ENCODE measurements at places on chromosomes 16 and 17. TPM values are rescaled to one million over a fixed set of nuclear protein-coding genes. Genes with fewer than 3 reads are reported as not detected.

DNA sequence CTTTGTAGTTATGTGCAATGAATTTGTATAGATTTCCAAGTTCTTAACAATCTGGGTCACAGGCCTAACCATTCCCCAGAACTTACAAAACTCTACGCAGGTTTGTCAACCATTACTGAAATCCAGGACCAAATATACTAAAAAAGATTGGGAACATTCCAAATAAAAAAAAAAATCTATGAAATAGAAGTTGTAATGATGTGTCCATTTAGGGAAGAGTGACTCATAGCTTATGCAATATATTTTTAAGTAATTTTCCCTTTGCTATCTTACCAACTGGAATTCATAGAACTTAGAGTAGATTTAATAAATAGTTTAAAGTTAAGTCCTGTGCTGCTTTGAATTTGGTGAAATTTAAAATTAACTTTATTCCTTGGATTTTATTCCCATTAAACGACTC lies 393.2 kb downstream of the PMP22 start:
- DNase-seq: no peak

DNA sequence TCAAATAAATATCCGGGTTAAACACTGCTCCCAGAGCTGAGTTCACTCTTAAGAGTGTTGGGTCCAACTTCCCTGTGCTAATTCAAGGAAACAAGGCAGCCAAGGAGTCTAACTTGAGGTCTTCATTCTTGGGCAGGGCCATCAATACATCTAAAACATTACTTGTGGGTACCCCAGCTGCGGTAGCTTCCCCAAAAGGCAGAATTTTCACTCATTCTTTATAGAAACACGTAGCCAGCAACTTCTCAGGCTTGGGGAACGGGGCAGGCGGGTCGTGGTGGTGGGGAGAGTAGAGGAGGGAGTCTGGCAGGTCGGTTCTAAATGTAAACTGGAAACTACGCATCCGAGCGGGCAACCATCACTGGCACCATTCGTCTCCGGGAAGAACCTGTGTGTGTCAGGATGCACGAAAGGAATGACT lies 666 bp upstream of the METTL9 start:
- DNase-seq: no peak

DNA sequence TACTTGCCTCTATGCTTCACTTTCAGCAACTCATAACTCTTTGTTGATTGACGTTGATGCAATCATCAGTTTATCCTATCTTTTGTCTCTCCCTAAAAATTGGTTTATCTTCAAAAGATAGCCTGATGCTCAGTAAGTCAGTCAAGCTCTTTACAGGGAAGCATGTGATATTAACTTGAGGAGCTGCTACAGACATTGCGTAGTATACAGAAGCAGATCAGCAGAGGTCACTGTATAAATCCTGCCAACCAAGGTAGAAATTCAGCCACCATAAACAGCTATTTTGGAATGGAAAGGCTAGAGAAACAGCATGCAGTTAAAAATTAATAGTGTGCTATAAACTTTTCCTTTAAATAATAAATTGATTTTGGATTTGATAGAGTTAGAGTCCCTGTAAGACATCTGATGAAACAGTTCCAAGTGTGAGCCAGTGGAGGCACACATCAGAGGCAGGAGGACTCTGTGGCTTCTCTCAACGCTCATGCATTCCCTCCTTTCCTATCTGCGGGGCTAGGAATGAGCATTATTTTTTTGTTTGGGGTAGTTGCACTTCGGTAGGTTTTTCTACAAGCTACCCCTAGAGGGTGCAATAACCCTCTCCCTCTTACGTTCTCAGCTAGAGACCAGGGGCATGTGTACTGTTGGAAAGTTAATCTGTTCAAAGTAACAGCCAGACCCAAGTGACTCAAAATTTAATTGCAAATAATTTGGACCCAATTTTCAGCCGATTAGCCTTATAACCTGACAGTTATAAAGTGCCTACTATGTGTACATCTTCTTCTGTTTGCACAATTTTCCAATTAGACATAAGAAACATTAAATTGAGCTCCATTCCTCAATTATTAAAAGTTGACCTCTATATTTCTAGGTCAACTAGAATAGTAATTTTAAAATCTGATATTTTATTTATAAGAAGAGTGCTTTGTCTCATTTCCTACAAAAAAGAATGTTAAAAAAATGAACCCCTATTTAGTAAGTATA lies 647.7 kb upstream of the SOX9 start:
- DNase-seq: peak; percentile 42

DNA sequence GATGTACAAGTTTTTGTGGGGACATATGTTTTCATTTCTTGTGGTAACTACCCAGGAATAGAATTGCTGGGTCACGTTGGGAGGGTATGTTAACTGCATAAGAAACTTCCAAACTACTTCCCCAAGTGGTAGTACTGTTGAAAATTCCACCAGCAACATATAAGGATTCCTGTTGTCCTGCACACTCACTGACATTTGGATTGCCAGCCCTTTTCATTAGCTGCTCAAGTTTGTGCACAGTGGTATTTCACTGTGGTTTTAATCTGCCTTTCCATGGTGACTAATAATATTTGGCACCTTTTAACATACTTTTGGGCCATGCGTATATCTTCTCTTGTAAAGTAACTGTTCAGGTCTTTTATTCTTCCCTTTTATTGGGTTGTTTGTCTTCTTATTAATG lies 103.3 kb downstream of the GNAO1 start:
- DNase-seq: no peak

DNA sequence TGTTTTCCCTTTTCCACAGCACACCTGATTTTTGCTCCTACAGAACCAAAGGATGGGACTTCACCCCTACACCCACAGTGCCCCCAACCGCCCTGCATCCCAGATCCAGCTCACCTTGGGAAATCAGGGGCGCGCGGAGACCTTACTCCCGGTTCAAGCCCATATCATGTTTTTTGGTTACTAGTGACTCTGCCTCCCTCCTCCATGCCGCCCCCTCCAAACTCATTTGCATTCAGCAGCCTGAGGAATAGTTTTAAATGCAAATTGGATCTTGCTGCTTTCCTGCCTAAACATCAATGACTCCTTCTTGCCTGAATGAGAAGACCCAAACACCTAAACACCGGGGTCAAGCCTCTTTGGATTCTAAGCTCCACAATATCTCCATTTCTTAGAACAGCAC lies 331.8 kb downstream of the TMEM114 start:
- no peak for DNase-seq

DNA sequence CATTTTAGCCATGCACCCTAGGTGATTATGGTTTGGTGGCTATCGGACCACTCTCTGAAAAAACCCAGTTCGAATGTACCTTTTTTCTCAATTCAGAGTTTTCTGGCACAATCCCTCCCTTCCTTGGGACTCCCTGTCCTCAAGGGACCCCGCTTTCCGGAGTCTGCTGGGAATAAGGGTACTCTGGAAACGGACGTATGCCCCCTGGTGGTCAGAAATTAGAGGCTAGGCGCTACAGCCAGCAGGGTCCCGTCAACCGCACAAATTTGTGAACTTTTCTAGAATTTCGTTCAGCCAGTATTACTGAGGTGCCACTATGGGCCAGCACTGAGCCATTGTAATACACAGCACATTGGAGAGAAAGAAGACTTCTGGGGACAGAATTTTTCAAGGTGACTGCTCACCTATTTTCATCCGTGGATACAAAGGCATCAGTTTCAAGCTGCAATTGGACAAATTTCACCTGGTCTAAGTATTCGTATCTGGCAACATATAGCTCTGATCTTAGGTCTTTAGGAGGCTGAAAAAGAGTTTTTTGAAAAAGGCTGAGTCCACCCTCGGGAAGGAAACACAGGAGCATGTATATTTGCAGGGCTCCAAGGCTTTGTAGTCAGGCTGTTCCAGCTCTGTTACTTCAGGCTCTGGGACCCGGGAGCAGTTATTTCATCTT lies 27.1 kb upstream of the CRYBA1 start:
- DNase-seq: peak; percentile 82

DNA sequence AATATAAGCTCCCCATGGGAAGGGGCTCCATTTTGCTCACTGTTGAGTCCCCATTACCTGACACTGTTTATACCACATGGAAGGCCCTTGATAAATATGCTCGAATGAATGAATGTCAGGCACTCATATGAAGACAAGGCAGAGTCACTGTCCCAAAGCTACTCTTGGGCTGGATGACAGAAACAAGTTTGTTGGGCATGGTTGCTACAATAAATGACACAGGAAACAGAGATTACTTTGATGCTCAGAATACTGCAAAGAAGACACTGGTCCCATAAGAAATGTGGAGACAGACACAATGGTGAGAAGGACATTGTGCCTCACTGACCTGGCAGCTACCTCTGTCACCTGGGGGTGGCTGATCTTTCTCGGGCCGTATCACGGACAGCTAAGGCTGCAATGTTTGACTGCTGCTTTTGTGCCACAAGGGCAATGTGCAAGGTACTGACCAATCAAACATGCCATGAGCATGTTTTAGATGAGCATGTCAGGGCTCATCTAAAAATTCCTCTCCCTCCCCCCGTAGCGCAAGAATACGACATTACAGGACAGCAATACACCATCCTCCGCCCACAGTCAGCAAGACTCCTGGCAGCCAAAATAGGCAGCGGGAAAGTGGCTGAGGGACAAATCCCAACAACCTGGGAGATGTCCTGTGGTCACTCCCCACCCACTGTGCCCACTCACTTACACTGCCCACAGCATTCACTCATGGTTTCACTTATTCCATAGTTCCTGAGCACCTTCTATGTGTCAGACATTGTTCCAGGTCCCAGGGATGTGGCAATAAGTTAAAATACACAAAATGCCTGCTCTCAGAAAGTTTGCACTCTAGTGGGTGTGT lies 5.0 kb downstream of the PIK3R6 start:
- DNase-seq: no peak

DNA sequence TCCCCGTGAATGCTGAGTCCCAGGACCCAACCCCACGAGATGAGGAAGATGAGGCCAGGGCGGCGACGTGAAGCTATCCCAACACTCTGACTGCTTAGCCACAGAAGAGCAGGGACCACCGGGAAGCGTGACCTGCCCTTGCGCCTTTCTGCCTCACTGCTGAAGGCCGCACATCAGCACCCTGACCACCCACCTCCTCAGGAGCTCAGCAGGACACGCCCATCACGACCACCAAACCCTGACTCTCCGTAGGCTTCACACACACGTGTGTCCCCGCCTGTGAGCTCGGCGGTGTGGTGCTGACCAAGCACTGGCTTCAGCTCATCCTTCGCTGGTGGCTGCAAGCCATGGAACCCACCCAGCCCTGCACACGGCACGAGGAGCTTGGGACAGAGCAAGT lies 97.8 kb downstream of the ZNF778 start:
- DNase-seq: no peak

GRCh38 chr17:11140043-11140442 lies 101.0 kb upstream of the SHISA6 start:
- DNase-seq: no peak

- DNase-seq: no peak
These were observed 37.2 kb downstream of the LITAFD start for GRCh38 chr16:8919089-8919933.

- no peak for DNase-seq
These were observed 257.7 kb upstream of the FOXF1 start for GRCh38 chr16:86252596-86252995.

DNA sequence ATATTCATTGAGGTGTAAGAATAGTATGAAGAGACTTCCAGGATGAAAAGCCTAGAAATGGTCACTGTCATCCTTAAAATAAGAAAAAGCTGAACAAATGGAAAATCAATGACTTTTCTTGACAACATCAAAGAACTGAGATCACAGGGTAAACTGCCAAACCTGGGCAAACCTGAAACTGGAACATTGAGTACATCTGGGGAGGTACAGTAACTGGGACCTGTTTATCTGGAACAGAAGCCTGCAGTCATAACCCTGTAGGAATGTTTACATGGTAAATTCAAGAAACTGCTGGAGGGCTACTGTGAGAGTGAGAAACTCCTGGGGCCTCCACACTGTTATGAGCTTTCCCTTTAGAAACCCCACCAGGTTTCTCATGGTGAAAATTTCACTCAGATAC lies 130.1 kb upstream of the PIRT start:
- no peak for DNase-seq

- DNase-seq: no peak
These were observed 127.8 kb upstream of the PMFBP1 start for GRCh38 chr16:72299684-72300243.

DNA sequence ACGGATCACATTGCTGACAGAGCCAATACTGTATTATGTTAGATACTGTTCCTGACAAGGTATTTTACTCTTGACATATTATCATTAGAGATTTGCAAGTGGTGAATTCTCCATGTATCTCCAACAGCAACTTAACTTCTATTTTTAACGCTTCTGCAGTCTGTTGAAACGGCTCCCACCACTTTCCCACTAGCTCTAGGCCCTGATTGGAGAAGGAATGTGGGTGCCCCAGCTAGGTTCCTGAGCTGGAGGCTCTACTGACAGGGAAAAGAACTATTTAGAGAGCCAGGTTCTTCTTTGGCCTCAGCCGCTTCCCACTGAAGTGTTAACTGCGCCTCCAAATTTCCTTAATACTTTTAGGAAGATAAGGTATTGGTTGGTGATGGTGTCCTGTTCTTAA lies 191.8 kb downstream of the RBFOX1 start:
- no peak for DNase-seq

DNA sequence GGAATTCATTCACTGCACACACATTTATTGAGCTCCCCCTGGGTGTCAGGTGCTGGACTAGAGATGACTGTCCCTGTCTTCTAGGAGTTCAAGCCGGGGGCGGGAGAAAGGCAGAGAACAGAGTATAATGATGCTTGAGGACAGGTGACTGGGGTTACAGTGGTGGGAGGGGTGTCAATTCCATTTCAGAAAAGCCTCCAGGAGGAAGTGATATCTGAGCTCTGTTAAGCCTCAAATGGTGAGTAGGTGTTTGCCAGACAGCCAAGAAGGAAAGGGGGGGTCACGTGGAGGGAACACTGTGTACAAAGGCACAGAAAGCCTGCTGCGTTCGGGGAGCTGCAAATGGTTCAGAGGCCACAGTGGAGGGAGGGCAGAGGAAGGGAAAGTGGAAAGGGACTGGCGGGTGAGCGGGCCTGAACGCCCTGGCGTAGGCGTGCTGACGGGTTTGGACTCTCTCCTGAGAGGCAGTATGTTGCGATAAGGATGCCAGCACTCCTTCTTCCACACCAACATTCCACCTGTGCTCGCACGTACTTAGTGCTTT lies 9.7 kb upstream of the NXPH3 start:
- DNase-seq: no peak

- no peak for DNase-seq
These were observed 51.5 kb upstream of the EMP2 start for GRCh38 chr16:10631886-10632285.

DNA sequence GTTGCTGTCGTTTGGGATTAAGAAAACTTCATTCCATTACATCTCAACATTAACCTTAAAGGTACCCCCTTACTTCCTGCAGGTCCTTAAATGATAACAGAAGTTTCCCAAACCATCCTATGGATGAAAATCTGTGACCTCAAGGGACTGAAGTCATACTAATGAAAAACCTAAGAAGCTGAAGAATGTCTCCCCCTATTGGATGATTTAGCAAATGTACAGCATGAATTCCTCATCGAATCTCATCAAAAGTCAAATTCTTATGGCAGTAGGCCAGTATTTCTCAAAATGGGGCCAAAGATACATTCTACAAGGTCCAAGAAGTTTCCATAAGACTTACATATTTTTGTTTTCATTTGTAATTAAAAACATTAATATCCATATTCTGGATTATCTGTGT lies 13.5 kb downstream of the SCO1 start:
- no peak for DNase-seq

The AANAT gene
- polyA plus RNA-seq: not detected

The DNAI2 gene
- polyA plus RNA-seq: not detected

The TEFM gene
- polyA plus RNA-seq: 24.9 TPM

The TOP2A gene
- polyA plus RNA-seq: 182 TPM

The MMP2 gene
- polyA plus RNA-seq: 269 TPM

The BIRC5 gene
- 24.6 TPM for polyA plus RNA-seq
